ENCODE measurements at places on chromosomes 1 and 21.

DNA sequence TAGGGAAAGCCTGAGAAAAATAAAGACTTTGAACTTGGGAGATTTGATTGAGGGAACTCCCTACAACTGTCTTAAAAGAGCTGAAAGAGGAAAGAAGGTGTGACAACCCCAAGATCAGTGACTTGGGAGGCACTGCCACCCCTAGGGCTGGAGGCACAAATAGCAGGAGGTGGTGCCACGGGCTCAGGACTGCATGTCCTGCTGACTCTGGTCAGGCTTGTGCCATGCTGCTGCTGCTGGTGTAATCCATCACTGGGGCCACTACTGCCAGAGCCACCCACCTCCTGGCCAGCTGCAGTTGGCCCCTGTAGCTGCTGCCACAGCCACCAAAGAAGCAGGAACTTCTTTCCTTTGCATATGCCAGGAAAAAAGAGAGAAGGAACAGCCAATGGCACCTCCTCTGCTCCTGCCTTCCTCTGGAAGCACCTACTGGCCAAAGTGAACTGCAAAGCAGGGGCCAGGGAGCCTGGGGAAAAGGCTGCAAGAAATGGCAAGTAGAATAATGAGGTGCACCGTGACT lies 730.3 kb downstream of the PTPRU start:
- H3K4me3 ChIP-seq = no peak overlapping the region
- H3K36me3 ChIP-seq = no peaks in the 10 kb centered on the region
- no peaks in the 10 kb centered on the region for H3K4me1 ChIP-seq

- no peak for DNase-seq
- no peaks in the 10 kb centered on the region for H3K27me3 ChIP-seq
- H3K4me1 ChIP-seq = peaks cover 9% of the 10 kb centered on the region
- no peak overlapping the region for H3K27ac ChIP-seq
These were observed 26.0 kb upstream of the PLEKHG5 start for GRCh38 chr1:6517435-6517851.

GRCh38 chr1:8226747-8227146 lies 91.2 kb upstream of the SLC45A1 start:
- H3K27me3 ChIP-seq = no peaks in the 10 kb centered on the region
- no peaks in the 10 kb centered on the region for H3K36me3 ChIP-seq
- no peak overlapping the region for H3K27ac ChIP-seq
- no peak overlapping the region for H3K4me3 ChIP-seq

DNA sequence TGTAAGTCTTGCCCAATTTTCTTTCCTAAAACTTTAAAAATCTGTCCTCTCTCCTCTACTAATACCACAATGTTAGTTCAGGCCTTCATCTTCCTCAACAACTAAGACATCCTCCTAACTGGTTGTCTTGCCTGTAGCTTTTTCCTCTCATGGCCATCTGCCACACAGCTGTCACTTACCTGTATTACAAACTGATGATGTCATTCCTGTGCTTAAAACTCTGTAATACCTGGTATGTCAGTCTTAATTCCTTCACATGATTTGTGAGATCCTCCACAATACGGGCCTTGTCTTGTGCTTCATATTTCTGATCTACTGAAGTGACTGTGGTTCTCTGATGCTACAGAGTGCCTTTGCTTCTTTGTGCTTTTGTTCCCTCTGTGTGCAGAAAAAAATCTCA lies 9.8 kb downstream of the MRPS14 start:
- no peak overlapping the region for H3K4me3 ChIP-seq
- H3K27me3 ChIP-seq = no peaks in the 10 kb centered on the region
- H3K36me3 ChIP-seq = peaks cover 97% of the 10 kb centered on the region

DNA sequence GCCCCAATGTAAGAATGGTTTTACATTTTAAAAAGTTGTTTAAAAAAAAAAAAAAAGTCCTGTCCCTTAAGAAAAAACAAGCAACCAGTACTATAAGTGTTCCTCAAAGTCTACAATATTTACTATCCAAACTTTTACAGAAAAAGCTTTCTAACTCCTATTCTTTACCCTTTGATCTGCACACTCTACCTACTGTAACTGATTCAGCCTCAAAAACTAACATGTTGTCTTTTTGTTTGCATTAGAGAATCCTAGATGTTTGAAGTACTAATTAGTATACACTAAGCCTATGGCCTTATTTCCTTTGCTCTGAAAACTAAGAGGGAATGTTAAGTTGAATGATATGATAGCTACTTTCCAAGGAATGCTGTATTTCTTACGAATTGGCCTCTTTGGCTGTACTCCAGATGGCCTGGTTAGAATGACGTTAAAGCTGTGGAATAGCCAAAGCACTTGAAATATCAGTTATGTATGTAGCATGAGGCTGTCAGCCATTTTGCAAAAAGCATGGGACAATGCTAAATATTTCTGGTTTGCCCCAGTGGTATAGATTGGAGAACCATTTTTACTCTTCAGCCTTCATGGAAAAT lies 234.8 kb downstream of the GPR52 start:
- no peaks in the 10 kb centered on the region for H3K27me3 ChIP-seq
- DNase-seq = no peak
- peaks cover 5% of the 10 kb centered on the region for H3K36me3 ChIP-seq
- H3K4me1 ChIP-seq = no peaks in the 10 kb centered on the region
- H3K4me3 ChIP-seq = no peak overlapping the region

Data from esophagus muscularis mucosa (tissue), 4 donors.